DMS53 (cell line): ENCODE measurements at places on chromosomes 2 and 18.
A peak's percentile ranks its signal among the peaks of the same experiment; 100 is the strongest.

GRCh38 chr18:55228191-55228590, 268.9 kb upstream of the CCDC68 start:
- peak; percentile 17 for DNase-seq

GRCh38 chr18:27213123-27213717, 28.1 kb upstream of the CHST9 start:
- DNase-seq, result no peak

DNA sequence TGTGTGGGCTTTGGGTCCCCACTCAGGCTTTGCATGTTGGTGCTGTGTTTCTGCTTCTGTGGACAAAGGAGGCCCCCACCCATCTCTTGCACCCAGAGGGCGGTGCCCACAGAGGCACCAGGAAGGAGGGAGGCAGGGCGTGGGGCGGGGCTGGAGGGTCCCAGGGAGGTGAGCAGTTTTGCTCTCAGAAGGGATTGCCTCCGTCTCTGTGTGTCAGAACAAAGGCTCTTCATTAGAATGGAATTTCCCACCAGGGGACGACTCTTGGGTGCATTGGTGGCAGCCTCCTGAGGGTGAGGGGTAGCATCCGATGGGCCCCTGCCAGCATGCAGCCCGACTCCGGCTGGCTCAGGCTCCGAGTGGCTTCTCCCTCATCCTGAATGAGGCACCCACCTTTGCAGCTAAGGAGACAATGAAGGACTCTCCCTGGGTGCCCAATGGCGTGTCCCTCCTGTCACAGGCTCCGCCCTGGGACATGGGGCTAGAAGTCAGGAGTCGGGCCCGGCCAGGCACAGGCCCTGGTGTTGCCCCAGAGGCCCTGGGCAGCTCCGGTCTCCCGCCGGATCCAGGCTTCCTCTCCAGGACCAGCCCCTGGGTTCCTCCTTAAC, 7.0 kb upstream of the ERFE start:
- no peak for DNase-seq

DNA sequence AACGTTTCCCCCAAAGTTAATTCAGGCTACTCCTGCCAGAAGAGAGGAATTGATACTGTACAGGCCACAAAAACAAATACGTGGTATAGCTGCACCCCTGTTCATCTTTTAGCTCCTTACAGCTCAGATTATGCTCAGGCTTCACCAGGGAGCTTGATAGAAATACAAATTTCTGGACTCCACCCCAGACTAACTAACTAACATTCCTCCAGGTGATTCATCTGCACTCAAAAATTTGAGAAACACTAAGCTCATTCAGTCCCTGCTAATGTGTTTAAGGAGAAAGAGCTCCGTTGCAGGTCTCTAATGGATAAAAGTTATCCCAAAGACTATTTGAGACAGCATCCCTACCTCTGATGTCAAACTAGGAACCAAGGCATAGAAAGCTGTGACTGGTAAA, 36.8 kb upstream of the UNC80 start:
- no peak for DNase-seq

DNA sequence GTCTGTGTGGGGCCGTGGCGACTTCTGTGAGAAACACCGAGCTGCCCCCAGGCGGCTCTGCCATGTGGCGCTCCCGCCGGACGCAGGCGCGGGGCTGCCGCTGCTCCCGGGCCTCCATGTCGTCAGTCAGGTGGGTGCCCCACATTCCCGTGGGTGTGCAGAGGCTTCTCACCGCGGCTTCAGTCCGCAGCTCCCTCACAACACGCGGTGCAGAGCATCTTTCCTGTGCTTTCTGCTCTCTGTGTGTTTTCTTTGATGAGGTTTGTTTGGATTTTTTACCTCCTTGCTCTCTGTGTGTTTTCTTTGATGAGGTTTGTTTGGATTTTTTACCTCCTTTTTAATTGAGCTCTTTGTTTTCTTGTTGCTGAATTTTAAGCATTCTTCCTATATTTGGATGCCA, 13.0 kb downstream of the AQP12A start:
- no peak for DNase-seq

- no peak for DNase-seq
These were observed 9.1 kb downstream of the ITM2C start for GRCh38 chr2:230873661-230874401.

DNA sequence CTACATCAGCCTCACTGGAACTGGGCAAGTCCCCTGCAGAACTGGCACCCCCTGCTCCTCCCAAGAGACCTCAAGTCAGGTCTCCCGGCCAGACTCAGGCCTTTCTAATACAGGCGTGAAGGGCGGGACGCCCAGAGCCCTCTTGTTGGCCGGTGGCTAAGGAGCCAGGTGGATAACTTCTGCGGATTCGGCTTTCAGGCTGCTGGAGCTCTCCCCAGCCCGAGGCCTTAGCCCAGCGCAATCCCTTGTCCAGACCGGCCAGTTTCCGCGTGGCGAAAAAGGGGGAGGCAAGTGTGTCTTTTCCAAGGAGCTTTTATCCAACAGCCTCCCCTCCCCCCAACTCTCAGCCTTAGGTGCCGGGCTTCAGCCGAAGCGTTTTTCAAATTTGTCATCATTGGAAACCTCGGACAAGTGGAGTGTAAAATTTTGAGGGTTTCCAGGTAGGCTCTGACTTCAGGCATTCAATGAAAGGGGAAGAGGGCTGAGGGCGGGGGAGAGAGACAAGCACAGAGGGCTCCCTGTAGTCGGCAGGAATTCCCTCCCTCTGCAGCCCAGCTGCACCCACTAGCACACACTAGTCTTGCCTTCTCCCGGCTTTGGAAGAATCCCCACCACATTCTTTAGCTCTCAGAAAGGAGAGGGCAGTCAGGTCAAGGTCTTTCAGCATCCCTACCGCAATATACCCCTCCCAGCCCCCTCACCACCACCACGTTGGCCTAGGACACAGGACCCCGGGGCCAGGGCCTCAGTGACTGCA, 9.5 kb upstream of the SATB2 start:
- DNase-seq, result no peak

- DNase-seq, result no peak
These were observed 1132.4 kb upstream of the CDH2 start for GRCh38 chr18:29309366-29309765.

GRCh38 chr18:48754993-48755473, 195.7 kb downstream of the SMAD7 start:
- DNase-seq, result no peak

- peak; percentile 33 for DNase-seq
These were observed 91.1 kb downstream of the CABLES1 start for GRCh38 chr18:23226391-23226790.

- no peak for DNase-seq
These were observed 9.7 kb downstream of the ITM2C start for GRCh38 chr2:230874456-230874855.
